Stimulated activated CD8-positive, alpha-beta memory T cell treated with anti-CD3 and anti-CD28 coated beads, Interleukin-4, amount 100 ng/mL, for 1 hour (primary cell): ENCODE measurements at places on chromosomes 12 and 14.

DNA sequence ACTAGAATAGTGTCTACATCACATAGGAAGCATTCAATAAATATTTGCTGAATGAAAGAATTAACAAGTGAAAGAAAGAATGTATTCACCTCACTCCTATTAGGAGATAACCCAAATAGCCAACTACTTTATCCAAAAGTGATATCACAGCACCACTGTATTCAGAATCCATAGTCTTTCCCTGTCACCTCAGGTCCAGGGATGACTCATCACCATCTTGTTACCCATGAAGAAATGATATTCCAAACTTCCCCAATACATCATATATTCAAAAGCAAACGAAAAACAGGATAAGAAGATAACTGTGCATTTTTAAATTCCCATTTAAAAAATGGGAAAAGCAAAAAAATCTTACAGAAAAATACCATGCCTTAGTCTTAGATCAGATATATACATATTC lies 39.1 kb downstream of the TXNDC16 start:
- no peak for DNase-seq

- DNase-seq, result no peak
Measured at GRCh38 chr14:103132381-103133209, 9.3 kb downstream of the TNFAIP2 start.

- DNase-seq, result no peak
Measured at GRCh38 chr14:104685216-104685997, 4.0 kb upstream of the INF2 start.

DNA sequence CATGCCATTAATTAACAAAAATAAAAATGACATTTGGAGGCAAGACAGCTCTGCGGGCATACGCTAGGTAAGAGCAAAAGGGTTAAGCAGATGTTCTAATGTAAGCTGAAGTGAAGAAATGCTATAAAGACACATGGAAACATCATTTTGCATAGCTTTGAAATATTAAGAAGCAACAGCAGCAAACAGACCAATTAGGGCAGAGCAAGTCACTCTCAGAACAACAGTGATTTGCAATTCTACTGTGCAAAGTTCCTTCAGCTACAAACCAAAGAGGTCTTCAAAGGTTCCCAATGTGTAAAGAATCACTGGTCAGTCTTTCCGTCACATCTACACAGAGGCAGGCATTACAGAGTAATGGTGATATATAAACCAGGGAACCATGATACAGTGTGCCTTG lies 68.2 kb downstream of the PAPLN start:
- DNase-seq, result no peak

DNA sequence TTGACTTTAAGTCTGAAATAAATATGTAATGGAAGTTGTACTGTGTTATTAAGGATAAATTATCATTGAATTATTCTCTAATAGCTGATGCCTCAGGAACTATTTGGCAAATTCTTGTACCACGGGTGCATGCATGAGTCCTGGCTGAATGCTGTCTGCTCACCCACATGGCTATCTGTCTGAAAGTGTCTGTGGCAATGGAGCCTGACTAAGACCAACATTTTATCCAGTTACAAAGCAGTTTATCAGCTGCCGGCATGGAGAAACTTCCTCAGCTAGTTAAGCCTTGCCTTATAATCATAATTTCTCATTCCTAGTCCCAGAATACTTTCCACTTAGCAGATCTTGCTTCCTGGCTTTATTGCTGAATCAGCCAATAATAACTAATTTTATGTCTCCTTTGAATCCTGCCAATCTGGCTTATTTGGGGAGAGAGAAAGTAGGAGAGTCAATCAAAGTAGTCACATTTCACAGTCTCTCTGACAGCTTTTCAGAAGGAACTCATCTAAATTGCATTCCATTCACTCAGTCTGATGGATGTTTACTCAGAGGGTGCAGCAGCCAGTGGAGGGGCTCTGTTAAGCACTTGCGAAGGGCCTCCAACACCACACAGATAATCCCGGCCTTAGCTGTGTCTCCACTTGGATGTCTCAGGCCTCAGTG lies 280.6 kb upstream of the CLEC14A start:
- DNase-seq, result no peak

GRCh38 chr12:11917501-11917900 lies 153.2 kb upstream of the BCL2L14 start:
- no peak for DNase-seq

DNA sequence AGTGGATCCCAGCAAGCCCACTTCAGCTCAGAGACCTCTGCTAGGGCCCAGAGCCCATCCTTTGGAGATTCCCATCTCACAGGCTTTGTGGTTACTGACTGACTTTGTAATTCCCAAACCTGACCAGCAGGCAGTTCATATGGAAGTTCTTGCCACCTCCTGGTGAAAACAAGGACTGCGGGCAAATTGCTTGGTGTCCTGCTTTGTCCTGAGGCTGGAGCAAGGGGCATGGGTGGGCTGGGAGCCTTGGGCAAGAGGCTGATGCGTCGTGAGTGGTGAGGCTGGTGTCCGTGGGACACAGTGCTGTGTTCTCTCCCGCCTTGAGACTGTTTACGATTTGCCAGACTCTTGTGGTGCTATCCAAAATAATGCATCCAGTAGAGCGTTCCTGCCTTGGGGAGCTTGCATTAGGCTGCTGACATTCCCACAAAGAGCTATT lies 91.0 kb downstream of the LRRC74A start:
- DNase-seq, result no peak
